Esophagus muscularis mucosa (tissue), 4 donors: ENCODE measurements at places on chromosomes 4 and X. TPM values are rescaled to one million over a fixed set of nuclear protein-coding genes. Genes with fewer than 3 reads are reported as not detected.

Gene ADH7
- not detected for total RNA-seq

Gene CLIC2
- total RNA-seq: 17.1 TPM

Gene PRICKLE3
- total RNA-seq: 7.6 TPM

Gene BEND2
- not detected for total RNA-seq

Gene DUSP9
- not detected for total RNA-seq

Gene LEF1
- 0.42 TPM for total RNA-seq

Gene GPR101
- not detected for total RNA-seq

Gene FAM53A
- total RNA-seq: 8.4 TPM

- no peak overlapping the region for H3K27ac ChIP-seq
- no peaks in the 10 kb centered on the region for H3K36me3 ChIP-seq
- DNase-seq: no peak
- no peaks in the 10 kb centered on the region for H3K4me1 ChIP-seq
Measured at GRCh38 chr4:127523369-127523768, 109.4 kb upstream of the INTU start.

DNA sequence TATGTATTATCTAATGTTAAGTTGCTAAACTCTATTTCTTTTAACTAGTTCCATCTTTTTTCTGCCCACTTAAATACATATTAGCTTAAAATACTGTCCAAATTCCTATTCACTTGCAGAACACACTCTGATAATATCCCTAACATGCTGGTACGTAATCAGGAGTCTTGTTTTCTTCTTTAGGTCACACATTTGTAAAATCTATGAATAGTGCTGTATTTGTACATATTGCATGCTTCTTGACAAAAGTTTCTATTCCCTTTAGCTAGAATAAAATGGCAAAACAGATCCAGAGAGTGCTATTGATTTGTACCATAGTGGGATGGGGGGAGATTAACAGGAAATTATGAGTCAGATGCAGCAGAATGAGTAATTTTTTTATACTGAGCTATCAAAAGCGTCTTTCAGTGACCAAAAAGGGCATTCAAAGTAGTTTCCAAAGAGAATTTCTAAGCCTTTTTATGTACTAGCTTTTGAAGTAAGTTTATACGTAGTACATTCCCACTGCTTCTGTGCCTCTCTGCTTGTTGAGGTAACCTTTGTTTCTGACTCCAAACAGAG lies 126.5 kb downstream of the PTPN13 start:
- H3K4me3 ChIP-seq: no peak overlapping the region
- H3K36me3 ChIP-seq: no peaks in the 10 kb centered on the region
- H3K27ac ChIP-seq: no peak overlapping the region
- DNase-seq: no peak

GRCh38 chr4:81366779-81367178 lies 104.9 kb downstream of the RASGEF1B start:
- no peak overlapping the region for H3K27ac ChIP-seq
- H3K27me3 ChIP-seq: no peaks in the 10 kb centered on the region
- no peaks in the 10 kb centered on the region for H3K4me1 ChIP-seq
- DNase-seq: no peak

DNA sequence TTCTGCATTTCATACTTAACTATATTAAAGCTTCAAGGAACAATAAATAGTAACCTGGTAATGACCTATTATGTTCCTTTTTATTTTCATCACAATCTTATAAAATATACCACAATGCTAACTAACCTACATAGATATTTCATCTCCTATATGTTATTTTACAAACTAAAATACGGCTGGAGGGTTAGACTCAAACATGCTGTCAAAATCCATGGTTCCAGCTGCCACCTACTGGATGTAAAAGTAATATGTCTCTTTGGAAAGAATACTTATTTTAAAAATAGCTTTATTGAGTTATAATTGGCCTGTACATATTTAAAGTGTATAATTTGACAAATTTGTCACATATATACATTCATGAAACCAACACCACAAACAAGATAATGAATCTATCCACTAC lies 15.0 kb downstream of the RGN start:
- no peak overlapping the region for H3K4me3 ChIP-seq
- no peak for DNase-seq
- no peaks in the 10 kb centered on the region for H3K27me3 ChIP-seq

- no peak for DNase-seq
- no peaks in the 10 kb centered on the region for H3K4me1 ChIP-seq
- no peaks in the 10 kb centered on the region for H3K27me3 ChIP-seq
- H3K27ac ChIP-seq: no peak overlapping the region
- no peaks in the 10 kb centered on the region for H3K36me3 ChIP-seq
Measured at GRCh38 chr4:100340512-100341485, 150.5 kb upstream of the DDIT4L start.

DNA sequence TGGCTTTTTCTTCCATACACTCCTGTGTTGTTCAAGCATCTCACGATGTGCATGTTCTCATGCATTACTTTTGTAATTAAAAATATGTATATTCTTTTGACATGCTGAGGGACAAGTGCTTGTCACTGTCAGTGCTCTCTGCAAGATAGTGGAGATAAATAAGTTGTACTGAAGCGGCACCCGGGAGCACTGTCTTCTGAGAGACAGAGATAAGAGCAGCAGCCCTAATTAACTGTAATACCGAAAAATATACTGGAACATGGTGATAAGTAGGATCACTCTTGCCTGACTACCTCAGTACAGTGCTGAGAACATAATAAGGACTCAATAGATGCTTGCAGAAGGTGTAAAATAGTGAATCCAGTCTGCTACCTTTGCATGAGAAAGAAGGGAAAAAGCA lies 9.4 kb upstream of the GPR173 start:
- DNase-seq: no peak
- no peak overlapping the region for H3K27ac ChIP-seq
- no peaks in the 10 kb centered on the region for H3K27me3 ChIP-seq
- H3K4me1 ChIP-seq: no peaks in the 10 kb centered on the region
- no peaks in the 10 kb centered on the region for H3K36me3 ChIP-seq

DNA sequence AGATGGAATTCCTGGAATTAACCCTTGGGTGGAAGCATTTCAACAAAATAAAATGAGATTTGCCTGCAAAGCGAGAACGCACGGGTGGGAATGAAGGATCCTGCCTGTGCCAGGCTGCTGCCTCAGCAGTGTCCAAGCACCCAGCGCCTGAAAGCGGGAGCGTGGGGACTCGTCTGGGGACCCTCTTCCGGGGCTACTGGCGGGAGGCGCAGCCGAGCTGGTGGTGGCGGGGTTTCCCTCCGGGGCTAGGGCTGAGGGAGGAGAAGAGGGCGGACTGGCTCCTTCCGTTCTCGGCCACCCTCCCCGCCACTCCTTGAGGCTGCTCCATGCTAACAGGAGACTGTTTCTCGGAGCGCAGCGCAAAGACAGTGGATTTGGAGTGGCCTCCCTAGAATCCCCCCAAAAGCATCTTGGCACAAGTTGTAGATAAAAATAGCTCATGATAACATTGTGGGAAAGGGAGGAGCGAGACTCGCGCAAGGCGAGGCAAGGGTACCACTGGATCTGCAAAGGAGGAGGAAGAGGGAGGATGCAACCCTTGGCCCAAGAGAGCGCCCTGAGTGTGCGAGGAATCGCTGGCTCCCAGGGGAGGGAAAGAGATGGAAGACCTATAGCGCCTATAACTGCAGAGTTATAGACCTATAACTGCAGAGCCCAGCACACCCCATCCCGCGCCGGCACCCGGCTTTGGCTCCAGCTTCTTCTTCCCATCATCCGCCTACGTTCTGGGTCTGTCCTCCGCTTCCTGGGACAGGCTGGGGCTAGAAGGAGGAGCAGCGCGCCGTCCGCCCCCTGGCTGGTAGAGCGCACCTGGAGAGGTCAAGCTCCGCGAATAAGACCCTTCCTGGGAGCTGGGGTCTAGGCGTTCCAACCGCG lies 1.3 kb downstream of the HS3ST1 start:
- H3K4me3 ChIP-seq: peak overlapping the region; percentile 64
- DNase-seq: no peak
- H3K36me3 ChIP-seq: no peaks in the 10 kb centered on the region
- H3K4me1 ChIP-seq: peaks cover 32% of the 10 kb centered on the region
- H3K27me3 ChIP-seq: peaks cover 4% of the 10 kb centered on the region
- H3K27ac ChIP-seq: no peak overlapping the region

GRCh38 chr4:6779667-6780565 lies 2.6 kb upstream of the KIAA0232 start:
- no peak overlapping the region for H3K4me3 ChIP-seq
- H3K27ac ChIP-seq: peak overlapping the region; percentile 100
- no peaks in the 10 kb centered on the region for H3K27me3 ChIP-seq
- DNase-seq: no peak

DNA sequence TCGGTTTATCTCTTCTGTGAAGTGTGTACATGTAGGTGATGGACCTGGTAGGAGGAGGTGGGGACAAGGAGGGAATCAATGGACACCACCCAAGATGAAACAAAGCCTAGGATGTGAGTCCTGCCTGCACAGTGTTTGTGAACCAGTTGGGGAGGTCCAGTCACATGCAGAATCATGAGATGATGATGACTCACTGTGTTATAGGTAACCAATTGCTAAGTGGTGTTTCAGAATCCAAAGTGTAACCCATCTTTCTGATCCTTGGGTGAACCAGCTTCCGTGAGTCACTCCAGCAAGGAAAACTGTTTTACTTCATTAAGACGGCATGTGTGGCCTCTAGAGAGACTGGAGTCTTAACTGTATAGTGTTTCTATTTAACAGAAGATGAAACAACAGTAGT lies 57.9 kb upstream of the HPF1 start:
- H3K27me3 ChIP-seq: no peaks in the 10 kb centered on the region
- no peak overlapping the region for H3K27ac ChIP-seq
- H3K4me1 ChIP-seq: no peaks in the 10 kb centered on the region
- H3K4me3 ChIP-seq: no peak overlapping the region

GRCh38 chr4:158850800-158851644 lies 82.2 kb downstream of the FNIP2 start:
- no peaks in the 10 kb centered on the region for H3K27me3 ChIP-seq
- DNase-seq: no peak
- peaks cover 7% of the 10 kb centered on the region for H3K4me1 ChIP-seq

- no peaks in the 10 kb centered on the region for H3K4me1 ChIP-seq
- no peaks in the 10 kb centered on the region for H3K27me3 ChIP-seq
- no peak for DNase-seq
Measured at GRCh38 chr4:153418121-153418520, 48.0 kb upstream of the TMEM131L start.

GRCh38 chr4:24845132-24845531 lies 49.8 kb downstream of the SOD3 start:
- H3K27me3 ChIP-seq: no peaks in the 10 kb centered on the region
- H3K36me3 ChIP-seq: no peaks in the 10 kb centered on the region
- no peak for DNase-seq
- H3K4me3 ChIP-seq: no peak overlapping the region
- H3K27ac ChIP-seq: no peak overlapping the region
- peaks cover 5% of the 10 kb centered on the region for H3K4me1 ChIP-seq

- H3K27me3 ChIP-seq: no peaks in the 10 kb centered on the region
- no peaks in the 10 kb centered on the region for H3K36me3 ChIP-seq
- no peaks in the 10 kb centered on the region for H3K4me1 ChIP-seq
Measured at GRCh38 chr4:104989371-104989770, 157.3 kb upstream of the TET2 start.

DNA sequence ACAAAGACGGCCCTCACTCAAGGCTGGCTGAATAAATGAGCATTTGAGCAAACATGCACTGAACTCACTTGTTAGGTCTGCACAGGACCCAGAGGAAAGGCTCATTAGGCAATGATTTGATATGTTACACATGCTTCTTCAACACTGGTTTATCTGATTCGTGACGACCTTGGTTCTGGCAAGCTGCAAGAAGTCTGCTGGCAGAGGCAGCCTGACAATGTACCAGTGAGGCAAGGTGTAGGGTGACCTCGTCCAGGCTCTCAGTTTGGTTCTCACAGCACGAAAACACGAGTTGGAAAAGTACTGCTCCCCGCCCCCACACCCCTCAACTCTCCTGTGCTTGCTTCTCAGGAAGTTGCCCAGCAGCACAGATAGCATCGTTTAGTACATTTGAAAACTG lies 63.1 kb upstream of the CITED1 start:
- no peaks in the 10 kb centered on the region for H3K36me3 ChIP-seq
- H3K4me3 ChIP-seq: no peak overlapping the region
- H3K27me3 ChIP-seq: no peaks in the 10 kb centered on the region
- H3K27ac ChIP-seq: no peak overlapping the region
- H3K4me1 ChIP-seq: no peaks in the 10 kb centered on the region

DNA sequence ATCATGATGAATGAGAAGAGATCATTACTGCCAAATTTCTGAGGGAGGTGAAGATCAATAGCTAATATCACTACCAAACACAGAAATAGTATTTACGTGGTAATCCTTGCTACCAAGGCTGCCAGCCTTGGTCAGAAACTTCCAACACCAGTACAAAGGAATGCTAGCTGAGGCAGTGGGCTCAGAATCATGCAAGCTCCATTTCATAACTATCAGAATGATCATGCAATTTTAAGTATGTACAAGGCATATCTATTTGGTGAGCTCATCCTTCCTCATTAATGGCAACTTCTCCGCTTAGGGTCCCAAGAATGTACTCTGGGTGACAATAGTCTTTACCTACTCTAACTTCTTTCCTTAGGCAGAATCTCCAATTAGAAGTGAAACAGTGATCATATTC lies 135.0 kb downstream of the GPC3 start:
- H3K4me3 ChIP-seq: no peak overlapping the region
- H3K27ac ChIP-seq: no peak overlapping the region
- H3K4me1 ChIP-seq: no peaks in the 10 kb centered on the region
- H3K27me3 ChIP-seq: no peaks in the 10 kb centered on the region

- H3K36me3 ChIP-seq: no peaks in the 10 kb centered on the region
- H3K27me3 ChIP-seq: no peaks in the 10 kb centered on the region
- no peak for DNase-seq
- no peak overlapping the region for H3K27ac ChIP-seq
- no peak overlapping the region for H3K4me3 ChIP-seq
- H3K4me1 ChIP-seq: no peaks in the 10 kb centered on the region
Measured at GRCh38 chr4:45971108-45971507, 152.7 kb downstream of the GABRG1 start.

GRCh38 chr4:100936661-100937375 lies 410.5 kb downstream of the PPP3CA start:
- no peaks in the 10 kb centered on the region for H3K36me3 ChIP-seq
- no peaks in the 10 kb centered on the region for H3K4me1 ChIP-seq
- H3K4me3 ChIP-seq: no peak overlapping the region
- H3K27me3 ChIP-seq: no peaks in the 10 kb centered on the region
- DNase-seq: no peak

DNA sequence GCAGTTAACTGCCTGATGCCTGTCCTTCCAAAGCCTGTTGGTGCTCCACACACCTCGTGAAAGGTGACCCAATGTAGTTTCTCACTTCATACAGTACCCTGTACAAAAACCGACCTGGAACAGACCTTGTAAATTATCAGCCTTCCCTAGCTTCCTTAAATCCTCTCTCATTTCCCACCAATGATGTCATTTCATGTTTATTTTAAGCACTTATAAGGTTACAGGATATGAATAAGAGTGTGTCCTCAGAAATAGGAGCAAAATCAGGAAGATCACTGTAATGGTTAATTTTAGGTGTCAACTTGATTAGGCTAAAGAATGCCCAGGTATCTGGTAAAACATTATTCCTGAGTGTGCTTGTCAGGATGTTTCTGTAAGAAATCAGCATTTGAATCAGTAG lies 44.7 kb downstream of the TMEM150C start:
- H3K27ac ChIP-seq: no peak overlapping the region
- no peak for DNase-seq
- H3K27me3 ChIP-seq: no peaks in the 10 kb centered on the region

GRCh38 chr4:152485726-152486276 lies 50.1 kb downstream of the FBXW7 start:
- no peaks in the 10 kb centered on the region for H3K27me3 ChIP-seq
- peaks cover 6% of the 10 kb centered on the region for H3K4me1 ChIP-seq
- no peak overlapping the region for H3K27ac ChIP-seq
- no peaks in the 10 kb centered on the region for H3K36me3 ChIP-seq

- H3K4me1 ChIP-seq: peaks cover 28% of the 10 kb centered on the region
- no peaks in the 10 kb centered on the region for H3K27me3 ChIP-seq
- no peak for DNase-seq
- H3K36me3 ChIP-seq: no peaks in the 10 kb centered on the region
- no peak overlapping the region for H3K27ac ChIP-seq
Measured at GRCh38 chr4:169179609-169180521, 90.9 kb downstream of the SH3RF1 start.
